CD4-positive, alpha-beta T cell treated with Interleukin-21 for 1 hour (primary cell): ENCODE measurements at places on chromosomes 12 and 14.
A peak's percentile ranks its signal among the peaks of the same experiment; 100 is the strongest.

- peak; percentile 59 for DNase-seq
Observed at GRCh38 chr14:75831455-75831854, 150.3 kb downstream of the TGFB3 start.

DNA sequence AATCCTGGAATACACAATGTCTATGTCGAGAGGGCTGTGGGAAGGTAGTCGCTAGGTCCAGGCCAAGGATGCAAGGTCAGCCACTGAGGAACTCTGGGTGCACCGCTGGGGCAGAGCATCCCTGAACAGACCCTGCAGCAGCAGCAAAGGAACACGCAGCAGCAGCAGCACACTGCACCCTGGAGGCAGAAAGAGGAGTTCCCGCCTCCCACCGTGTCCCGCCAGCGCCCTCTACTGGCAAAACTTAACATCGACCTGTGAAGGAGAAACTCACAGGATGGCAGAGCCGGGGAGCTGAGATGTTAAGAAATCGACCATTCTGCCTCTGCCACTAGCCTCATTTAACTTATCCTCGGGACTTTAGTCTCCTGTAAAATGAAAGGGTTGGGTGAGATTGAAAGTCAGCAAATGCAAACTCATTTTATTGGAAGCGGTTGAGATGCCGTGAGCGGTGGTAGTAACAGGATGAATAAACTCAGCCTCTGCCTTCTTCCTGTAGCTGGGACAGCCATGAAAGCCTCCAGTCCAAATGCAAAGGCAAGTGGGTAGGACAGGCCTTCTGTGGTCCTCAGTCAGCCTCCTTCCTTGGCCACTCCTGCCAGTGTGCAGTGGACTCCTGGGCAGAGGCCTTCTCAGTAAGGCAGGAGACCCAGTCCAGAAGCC is 45.6 kb downstream of the STAB2 start:
- DNase-seq, result peak; percentile 34

- DNase-seq, result no peak
Observed at GRCh38 chr14:58048219-58048618, 103.8 kb downstream of the ARMH4 start.

- DNase-seq, result no peak
Observed at GRCh38 chr14:63248211-63248610, 44.0 kb downstream of the RHOJ start.

- DNase-seq, result no peak
Observed at GRCh38 chr12:75550401-75551240, 39.2 kb upstream of the KRR1 start.

- no peak for DNase-seq
Observed at GRCh38 chr14:101350691-101351090, 210.6 kb upstream of the DIO3 start.

- no peak for DNase-seq
Observed at GRCh38 chr12:118840399-118840798, 140.9 kb upstream of the SRRM4 start.

GRCh38 chr12:30395190-30395589 is 300.5 kb downstream of the IPO8 start:
- no peak for DNase-seq

DNA sequence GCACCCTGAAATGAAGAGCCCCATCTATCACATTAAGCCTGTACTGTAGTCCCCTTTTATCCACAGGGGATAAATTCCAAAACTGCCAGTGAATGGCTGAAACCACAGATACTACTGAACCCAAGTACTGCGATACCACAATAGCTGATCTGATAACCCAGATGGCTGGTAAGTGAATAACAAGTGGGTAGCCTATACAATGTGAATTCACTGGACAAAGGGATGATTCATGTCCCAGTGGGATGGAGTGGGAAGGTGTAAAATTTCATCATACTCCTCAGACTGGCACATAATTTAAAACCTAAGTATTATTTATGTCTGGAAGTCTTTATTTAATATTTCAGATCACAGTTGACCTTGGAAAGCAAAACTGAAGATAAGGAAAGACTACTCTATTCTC is 201.3 kb downstream of the GPHN start:
- no peak for DNase-seq

GRCh38 chr14:51996148-51996746 is 6.9 kb downstream of the RTRAF start:
- DNase-seq, result peak; percentile 65

DNA sequence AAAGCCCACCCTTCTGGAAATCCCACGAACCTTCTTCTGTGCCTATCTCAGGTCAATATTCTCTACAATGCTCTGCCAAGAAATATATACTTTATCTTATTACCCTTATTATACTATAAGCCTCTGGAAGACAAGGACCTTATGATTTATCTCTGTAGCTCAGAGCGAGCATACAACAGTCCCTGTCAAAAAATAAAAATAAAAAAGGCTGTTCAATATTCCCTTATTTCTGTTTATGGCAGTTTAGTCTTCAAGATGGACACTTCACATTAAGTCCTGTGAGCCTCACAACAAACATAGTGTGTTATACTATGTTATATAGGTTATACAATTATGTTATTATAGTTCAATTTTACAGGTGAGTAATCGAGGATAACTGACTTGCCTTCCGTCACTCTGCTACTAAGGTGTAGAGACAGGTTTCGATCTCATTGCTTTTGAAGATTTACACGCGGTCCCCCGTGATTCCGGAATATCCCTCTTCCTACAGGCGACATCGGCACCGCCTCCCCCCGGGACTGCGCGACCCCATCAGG is 562 bp downstream of the EAPP start:
- DNase-seq, result no peak

DNA sequence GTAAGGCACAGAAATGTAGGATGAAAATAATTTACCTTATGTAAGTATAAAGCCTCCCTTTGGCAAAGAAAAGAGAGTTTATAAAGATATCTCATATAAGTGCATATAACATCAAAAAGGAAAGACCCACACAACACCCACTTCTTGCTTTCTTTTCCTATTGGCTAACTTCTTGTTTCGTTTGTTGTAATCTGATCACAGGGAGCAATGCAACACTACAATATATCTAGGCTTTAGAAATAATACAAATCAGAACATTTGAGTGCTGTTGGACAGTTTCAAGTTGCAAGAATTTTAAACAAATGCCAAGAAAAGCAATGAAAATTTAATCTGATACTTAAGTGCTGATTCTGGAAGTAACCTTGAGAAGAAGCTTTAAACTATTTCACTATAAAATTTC is 1.3 kb downstream of the FGD6 start:
- DNase-seq, result no peak

- no peak for DNase-seq
Observed at GRCh38 chr14:84581041-84581440, 948.9 kb upstream of the FLRT2 start.

DNA sequence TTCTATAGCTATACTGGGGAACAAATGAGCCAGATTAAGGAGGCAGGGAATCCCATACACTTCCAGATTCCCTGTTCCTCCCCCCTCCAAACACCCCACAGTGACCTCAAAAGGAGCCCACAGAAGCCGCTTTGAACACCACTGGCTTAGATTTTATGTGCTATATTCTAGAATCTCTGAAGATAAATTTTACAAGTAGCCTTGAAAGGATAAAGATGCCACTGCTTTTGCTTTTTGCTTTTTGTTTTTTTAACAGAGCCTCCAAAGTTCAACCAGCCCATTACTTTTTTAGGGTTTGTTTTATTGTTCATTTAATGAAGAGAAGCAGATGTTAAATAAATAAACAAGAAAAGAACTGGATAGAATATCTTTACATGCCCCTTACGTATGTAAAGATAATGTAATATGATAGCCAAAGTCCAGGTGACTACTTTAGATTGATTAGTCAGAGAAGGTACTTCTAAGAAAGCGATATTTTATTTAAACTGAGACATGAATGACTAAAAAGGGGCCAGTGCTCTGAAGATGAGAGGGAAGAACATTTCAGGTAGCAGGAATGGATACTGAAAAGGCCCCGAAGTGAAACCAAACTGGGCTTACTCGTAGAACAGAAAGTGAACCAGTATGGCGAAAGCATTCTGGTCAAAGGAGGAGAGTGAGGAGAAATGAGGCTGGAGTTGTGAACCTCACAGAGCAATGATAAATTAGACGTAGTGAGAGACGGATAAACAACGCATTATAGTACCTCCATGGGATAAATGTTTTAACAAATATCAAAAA is 44.6 kb downstream of the DUSP6 start:
- DNase-seq, result no peak

- DNase-seq, result peak; percentile 40
Observed at GRCh38 chr14:74620497-74620921, 8.5 kb upstream of the LTBP2 start.

DNA sequence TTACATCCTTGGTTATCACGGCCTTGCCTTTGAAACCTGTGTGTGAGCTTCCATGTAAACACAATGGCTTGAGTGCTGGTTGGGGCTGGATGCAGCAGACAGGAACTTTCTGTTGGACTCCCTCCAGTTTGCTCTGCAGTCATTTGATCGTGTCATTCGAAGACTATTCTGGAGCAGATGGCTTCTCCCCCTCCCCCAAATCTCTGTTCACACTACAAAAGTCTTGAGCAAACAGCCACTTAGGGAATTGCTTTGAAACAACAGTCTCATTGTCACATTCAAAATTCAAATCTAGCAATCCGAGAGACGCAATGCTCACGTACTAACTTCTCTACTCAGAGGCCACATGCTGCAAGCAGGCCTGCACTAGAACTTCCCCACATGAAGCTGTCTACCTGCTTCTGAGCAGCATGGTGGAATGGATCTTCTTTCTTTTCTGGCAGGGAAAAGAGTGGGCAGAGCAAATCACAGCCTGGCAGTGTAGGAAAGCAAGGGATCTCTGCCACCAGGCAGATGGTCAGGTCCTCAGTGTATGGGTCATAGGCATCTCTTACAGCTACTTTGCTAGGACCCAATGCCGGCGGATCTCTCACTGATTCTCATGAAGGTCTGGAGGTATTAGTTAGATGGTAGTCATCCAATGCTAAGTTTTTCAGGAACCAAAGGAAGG is 214.2 kb downstream of the PPM1H start:
- no peak for DNase-seq

DNA sequence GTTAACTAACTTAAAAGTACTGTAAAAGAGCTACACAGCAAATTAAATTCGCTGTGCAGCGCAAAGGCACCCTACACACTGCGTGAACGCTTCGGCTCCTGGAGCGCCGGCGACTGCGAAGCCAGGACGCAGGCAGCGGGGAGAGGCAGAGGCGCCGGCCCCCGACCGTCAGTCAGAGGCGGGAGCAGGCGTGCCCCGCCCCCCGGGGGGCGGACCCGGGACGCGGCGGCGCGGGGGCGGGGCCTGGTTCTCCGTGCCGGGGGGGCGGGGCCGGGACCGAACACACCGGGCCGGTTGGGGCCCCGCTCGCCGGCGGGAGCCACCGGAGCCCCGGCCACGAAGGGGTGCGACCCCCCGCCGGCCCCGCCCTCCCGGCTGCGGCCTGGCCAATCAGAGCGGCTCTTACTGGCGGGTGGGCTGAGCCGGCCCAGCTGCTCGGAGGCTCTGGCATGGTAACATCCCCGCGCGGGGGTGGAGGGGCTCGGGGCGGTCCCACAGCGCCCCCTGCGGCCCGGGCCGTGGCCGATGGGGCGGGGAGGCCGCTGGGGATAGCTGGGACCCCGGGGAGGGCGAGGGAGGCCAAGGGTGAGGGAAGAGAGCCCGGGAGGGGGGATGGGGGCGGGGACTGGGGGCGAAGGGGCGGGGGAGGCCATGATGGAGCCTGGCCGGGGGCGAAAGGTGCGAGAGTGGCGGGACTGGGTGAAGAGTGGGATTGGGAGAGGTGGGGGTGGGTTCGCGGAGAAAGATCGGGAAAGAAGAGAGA is at the start of gene PRPF40B:
Gene PRPF40B (plus strand): TSS at position 420 of the 763 bp plus-strand sequence. CDS start 30 bp downstream, at position 450.
- peak; percentile 90 for DNase-seq

DNA sequence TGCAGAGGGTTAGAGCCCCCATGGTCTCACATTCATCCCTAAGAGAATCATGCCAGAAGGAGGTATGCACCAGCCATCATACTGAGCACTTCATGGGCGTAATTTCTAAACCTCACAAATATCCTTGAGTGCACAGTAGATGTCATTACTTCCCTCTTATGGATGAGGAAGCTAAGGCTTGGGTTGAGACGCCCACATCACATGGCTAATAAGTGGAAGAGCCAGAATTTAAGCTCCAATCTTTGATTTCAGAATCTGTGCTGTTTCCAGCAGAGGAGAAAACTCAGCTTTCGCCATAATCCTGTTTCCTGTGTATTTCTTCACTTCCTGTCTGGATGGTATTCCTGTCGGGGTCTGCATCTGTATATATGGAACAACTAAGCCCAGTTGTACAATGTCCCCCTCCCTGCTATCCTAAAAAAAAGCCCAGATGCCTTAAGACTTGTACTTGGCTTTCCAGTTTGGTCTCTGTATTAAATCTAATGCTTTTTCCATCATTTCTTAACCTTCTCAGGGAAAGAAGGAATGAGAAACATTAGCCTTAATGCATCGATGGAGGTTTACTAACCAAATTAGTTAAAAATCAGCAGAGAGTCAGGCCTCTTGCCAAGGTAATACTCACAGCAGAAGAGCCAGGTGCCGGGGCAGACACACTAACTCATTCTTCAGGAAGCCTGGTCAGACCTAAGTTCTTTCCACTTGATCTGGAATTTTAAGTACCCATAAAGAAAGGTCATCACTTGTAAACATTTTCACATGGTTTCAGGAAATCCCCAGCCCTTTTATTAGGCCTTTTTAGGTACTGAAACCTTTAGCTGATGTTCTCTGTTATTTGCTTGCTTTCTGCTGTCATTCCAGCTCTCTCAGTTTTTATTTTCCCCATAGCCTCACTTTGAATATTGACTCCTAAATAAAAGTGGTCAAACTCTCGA is 5.3 kb downstream of the ISCU start:
- DNase-seq, result no peak

- no peak for DNase-seq
Observed at GRCh38 chr12:43151441-43151981, 400.5 kb downstream of the ADAMTS20 start.

DNA sequence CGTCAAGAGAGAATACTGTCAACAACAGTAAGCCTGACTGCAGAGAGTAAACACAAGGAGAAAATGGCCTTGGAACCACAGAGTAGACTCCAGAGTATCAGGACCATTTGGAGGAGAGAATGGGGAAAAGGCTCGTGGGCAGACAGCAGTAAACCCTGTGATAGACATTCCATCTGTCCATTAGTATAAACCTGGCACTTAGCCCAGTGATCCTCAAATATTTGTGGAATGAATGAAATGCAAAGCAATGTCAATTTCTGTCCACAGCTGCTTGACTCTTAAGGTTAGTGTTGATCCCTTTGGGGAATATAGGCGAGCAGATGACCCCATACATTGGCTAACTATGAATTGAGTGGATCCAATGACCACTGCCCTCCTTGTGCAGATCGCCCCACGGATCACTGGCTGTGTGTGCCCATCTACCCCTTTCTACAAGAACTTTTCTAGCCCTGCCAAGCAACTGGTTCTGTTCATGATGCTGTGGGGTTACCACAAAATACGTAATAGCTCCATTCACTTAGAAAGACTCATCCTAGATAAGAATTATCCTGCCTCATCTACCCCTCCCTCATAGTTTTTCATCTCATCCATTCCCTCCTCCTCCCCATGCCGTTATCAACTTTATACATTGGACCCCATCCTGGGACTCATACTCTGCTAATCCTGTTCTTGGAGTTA is 846.8 kb downstream of the NRXN3 start:
- no peak for DNase-seq
